ENCODE measurements at places on chromosomes 4 and X.
A peak's percentile ranks its signal among the peaks of the same experiment; 100 is the strongest.

- DNase-seq, result peak; percentile 19
Observed at GRCh38 chr4:151865312-151865711, 104.5 kb upstream of the GATB start.

DNA sequence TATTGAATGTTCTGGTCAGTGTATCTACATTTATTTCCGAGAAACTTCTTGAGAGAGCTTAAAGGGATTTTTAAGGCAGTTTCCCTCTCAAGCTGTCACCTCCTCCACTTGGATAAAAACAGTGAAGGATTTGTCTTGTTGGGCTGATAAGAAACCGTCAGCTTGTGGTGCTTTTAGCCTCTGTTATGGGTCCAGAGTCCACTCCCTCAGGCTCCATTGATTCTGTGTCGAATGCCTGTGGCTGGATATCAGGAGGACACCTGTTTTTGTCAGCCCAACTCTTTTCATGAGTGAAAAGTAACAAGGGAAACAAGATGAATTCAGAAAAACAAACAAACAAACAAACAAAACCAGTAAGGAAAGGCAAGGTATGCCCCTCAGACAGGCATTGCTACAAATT, 12.4 kb downstream of the CLCN4 start:
- no peak for DNase-seq

DNA sequence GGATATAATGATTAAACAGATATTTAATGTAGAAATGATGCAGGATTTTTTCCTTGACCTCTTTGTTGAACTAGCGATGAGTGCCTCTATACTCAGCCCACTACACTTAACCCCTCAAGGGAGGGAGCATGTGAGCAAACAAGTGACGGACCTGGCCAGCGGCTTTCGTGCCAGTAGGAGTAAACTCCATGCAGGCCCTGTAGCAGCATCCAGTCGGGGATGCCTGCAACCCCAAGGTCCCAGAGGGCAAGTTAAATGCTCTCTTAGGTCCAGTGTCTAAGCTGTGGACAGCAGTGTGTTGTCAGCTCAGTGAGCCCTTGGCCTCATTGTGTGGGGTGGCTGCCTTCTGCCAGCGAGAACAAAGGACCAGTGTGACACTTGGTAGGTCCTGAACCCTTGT, 708.7 kb downstream of the TECRL start:
- no peak for DNase-seq

DNA sequence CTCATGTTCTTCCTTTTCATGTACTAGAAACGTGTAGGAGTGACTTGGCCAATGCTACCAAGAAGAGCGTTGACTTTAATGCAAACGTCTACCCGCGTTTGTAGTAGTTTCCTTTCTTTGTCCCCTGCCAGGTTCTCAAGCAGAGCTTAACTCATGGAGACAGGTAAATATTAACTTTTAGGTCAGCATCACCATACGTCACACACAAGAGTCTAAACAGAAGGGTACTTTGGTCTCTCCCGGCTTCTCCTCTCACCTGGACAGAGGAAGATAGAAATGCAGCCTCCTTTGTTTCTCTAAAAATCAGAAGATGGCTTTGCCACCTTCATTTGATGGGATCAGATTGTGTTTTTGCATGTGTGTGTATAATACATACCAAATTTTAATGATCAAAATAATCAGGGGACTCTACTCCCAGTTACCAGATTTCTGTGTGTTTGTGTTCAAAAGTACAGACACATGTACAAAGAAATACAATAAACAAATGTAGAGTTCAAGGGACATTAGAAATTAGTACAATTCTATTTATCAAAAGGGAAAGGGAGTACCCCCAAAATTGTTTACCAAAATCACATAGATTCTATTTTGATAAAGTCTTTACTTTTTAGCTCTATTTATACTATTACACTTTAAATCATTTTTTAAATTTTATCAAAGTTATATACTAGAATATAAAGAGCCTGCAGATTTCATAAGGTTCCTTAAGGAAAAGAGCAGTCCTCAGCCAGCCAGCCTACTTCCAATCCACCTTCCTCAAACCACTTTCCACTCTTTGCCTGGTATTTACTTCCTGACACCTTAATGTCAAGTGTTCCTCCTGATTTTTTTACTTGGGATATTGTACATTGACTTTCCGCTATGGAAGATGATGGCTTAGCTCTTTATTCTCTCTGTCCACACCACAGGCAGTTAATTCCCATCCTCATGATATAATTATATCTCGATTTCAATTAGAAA, 195.5 kb downstream of the RELL1 start:
- no peak for DNase-seq

- DNase-seq, result no peak
Observed at GRCh38 chr4:128483041-128483440, 195.4 kb upstream of the PGRMC2 start.

DNA sequence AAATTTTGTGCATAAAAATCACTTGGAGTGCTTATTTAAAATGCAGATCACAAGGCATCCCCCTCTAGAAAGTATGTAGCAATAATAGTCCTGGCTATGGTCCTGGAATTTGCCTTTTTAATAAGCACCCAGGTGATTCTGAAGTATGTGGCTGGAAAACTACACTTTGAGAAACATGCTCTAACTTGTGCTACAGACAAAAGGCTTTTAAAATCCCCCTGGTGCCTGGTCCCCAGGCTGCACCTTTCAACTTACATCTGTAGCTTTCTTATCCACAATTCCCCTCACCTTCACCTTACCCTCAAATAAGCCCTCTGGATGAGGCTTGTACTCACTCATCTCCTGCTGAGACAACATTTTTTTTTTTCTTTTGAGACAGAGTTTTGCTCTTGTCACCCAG, 21.1 kb downstream of the ART3 start:
- no peak for DNase-seq

GRCh38 chr4:87011340-87012034, 76.7 kb downstream of the AFF1 start:
- DNase-seq, result peak; percentile 27

DNA sequence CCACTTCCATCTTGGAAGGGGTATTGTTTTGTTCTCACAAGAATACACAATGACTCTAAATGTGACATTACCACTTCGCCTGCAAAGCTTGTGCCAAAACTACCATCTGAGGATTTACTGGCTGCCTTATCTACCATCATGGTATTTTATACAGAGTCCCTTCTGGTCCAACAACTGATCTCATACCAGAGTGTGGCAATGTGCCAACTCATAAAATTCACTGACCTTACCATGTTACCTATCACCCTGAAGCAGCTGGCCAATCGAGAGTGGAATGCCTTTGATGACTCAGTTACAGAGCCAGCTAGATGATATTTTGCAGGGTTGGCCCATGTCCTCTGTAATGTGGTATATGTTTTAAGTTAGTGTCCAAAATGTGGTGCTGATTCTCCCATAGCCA, 3.8 kb upstream of the SERPINA7 start:
- no peak for DNase-seq

GRCh38 chr4:155407480-155407879, 30.7 kb upstream of the MAP9 start:
- DNase-seq, result no peak

DNA sequence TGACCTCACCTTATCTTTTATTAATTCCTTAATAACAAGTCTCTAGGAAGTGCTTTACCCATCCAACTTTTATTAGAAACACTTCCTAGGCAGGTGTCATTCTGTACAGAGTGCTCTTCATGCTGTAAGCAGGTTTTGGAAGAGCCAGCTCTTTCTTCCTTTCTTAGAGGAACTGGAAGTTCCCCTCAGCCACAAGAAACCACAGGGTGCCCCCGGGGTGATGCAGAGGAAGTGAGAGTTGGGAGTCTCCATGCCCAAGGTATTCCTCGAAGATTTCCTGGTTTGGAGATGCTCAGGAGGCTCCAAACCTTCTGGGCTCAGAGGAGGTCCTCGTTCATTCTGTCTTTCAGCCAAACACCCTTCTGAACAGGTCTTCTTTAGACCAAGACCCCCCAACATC, 83.8 kb downstream of the EGF start:
- no peak for DNase-seq

DNA sequence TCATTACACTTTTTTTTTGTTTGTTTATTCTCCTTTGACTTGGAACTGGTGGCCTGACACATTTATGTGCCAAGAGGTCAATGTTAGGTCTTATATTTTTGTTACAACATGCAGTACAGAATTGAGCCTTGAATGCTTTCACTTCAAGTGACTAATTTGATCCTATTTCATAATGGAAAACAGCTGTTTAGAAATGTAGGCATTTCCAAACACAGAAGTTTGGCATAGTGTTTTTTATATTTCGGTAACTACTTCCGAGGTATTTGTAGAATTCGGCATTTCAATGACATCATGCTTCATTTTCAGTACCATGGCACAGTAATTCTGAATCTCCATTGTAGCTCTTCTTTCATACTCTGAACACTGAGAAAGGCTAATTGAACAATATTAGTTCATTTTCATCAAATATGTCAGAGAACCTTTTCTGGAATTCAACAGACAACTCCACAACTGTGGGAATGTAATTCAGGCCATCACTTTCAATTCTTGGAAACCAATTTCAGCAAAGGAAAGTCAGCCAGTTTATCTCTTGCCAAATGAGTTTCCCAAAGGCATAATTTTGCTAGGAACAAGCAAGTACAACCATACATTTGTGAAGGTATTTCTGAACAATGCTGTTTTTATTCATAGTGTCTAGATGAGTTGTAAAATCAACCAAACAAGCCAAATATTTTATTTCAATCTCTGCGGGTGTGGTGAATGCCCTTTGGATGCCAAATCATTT, 11.4 kb downstream of the FAM120C start:
- DNase-seq, result no peak

DNA sequence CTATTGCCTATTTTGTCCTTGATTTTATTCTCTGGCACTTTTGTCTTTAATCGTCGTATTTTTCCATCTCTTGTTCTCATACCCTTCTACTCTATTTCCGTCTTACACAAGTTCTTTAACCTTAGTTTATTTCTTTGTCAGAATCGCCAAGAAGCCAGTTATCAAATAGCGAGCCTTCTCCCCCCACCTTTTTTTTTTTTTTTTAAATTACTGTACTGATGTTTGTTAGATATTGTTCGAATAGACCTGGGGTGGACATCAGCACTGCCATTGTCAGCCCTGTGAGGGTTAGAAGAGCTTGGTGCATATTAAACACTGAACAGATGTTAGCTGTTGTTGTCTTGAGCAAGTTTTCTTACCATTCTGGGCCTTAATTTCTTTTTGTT, 1.2 kb downstream of the SPCS3 start:
- DNase-seq, result no peak

- no peak for DNase-seq
Observed at GRCh38 chr4:101952985-101953384, 162.5 kb downstream of the BANK1 start.

GRCh38 chrX:9442056-9442455, 22.8 kb upstream of the TBL1X start:
- no peak for DNase-seq
